NCI-H1436 treated with DMSO at 0.1 percent for 48 hours (cell line): ENCODE measurements at places on chromosomes 6 and 20.

- peak; percentile 49 for DNase-seq
Measured at GRCh38 chr6:151004383-151005024, 139.0 kb downstream of the MTHFD1L start.

DNA sequence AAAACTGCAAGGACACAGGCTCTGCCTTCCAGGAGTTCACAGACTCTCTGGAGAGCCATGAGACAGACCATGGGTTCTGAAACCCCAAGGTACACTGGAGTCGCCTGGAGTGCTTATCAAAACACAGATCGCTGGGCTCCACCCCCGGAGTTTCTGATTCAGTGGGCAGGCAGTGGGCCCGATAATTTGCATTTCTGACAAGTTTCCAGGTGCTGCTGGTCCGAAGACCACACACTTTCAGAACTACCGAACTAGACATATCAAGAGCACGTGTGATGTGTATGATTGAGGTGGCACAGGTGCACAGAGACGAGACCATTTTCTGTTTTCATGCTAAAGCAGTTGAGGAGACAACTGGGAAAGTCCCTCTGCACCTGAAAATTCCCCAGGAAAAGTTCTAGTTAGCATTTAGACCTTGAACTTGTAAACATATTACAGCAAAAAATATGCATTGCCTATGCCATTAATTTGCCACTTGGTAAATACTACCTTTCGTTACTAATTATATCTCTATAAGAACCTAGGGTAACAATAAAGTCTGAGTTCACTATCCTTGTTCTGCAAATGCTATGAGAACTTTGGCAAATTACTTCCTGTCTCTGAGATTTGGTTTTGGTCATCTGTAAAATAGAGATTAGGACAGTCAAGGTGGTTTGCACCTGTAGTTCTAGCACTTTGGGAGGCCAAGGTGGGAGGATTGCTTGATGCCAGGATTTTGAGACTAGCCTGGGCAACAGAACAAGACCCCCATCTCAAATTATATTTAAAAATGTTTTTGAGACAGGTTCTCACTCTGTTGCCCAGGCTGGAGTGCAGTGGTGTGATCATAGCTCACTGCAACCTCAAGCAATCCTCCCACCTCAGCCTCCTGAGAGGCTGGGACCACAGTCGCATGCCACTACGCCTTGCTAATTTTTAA, 14.3 kb upstream of the PIM1 start:
- DNase-seq = no peak

- DNase-seq = no peak
Measured at GRCh38 chr6:94713446-94713845, 863.9 kb upstream of the MANEA start.

DNA sequence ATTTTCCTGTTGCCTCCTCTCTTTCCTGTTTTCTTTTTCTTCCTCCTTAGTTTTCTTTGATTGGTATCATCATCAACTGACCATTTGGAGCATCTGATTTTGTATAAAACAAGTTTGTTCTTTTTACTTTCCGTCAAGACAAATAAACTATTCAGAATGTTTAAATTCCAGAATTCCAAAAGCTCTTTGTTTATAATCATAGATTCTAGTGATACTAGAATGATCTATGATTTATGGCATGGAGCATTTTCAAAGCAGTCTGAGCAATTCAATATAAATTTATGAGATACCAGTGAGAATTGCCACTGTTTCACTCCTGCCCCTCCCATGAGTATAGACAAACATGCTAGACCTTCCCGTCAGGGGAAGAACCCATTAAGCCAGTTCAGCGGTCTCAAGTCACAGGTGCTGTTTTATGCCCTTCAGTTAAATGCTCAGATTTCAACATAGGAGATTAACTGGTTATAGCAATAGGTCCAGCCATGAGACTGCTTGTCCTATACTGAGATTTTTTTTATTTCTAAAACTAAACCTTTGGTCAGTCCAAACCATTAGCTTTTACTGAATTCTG, 60.7 kb downstream of the GRIK2 start:
- no peak for DNase-seq

GRCh38 chr20:6506906-6507305, 260.6 kb upstream of the BMP2 start:
- no peak for DNase-seq

DNA sequence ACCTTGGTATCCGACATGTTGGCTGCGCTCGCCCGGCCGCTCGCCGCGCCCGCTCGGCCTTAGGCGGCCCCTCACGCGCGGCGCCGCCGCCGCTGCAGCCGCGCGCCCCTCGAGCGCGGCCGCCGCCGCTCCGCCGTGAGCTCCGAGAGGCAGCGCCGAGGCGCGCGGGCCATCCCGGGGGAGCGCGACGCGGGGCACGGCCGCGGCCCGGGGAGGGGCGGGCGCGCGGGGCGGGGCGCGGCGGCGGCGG, at the start of gene KIF13A:
Gene KIF13A (minus strand): TSS at position 189 of the 250 bp plus-strand sequence. CDS start 172 bp downstream, at position 17.
- no peak for DNase-seq

- no peak for DNase-seq
Measured at GRCh38 chr20:38406476-38406875, 28.7 kb downstream of the SNHG17 start.

- DNase-seq = no peak
Measured at GRCh38 chr6:90578894-90579549, 7.8 kb downstream of the MAP3K7 start.

GRCh38 chr6:126267626-126268025, 72.3 kb upstream of the CENPW start:
- DNase-seq = no peak

DNA sequence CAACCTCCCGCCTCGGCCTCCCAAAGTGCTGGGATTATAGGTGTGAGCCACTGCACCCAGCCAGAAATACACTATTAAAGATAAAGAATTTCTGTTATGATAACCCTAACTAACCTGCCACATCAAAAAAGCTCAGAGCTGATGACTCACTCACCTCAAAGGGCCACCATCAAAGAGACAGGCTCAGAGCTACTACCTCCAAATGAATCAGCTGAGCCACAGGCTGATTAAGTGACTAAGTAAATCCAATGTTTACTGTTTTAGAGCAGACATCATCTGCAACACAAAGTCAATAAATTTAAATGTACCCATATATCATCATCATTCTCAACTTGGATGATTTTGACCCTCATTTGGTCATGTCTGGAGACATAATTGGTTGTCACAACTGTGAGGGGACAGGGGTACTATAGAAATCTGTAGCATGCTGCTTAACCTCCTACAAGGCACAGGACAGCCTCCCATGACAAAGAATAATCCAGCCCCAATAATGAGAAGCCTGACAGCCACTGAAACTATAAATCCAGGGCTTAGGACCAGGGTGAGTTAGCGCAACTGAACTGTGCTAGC, 106.5 kb downstream of the ATP9A start:
- DNase-seq = no peak

- no peak for DNase-seq
Measured at GRCh38 chr6:22053391-22053997, 243.3 kb downstream of the PRL start.

DNA sequence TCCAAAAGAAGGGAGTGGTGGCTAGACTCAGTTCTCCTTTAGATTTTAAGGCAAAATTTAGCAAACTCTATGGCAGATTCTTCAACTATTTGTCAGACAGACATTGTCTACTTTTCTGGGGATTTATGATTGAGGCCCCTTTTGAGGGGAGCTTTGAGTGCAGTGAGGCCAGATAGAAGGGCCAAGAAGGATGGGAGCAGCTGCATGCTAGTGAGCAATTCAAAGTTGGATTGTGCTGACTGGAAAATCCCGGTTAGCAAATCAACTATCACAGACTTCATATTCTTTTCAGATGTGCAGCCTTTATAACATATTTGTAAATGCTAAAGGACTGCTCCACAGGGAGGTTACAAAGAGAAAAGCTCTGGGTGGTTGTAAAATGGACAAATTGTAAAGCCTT, 35.0 kb upstream of the ESR1 start:
- no peak for DNase-seq

DNA sequence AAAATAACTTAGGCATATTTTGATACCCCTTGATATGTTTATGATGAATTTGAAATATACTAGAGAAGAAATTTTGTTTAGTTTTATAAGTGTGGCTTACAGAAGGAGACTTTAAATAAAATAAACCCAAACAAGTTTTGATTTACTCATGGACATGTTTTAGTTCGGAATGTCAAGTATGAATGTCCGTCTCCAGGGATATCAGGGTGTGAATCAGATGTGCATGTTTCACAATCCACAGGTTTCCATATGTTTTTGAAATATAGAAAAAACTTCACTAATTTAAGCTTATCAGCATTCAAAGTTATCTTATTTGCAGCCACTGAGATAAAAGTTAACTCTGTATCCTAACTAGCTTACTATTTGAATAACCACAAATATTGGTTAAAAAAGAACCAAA, 51.5 kb downstream of the PLCB1 start:
- DNase-seq = no peak

- DNase-seq = no peak
Measured at GRCh38 chr6:148907573-148907972, 160.7 kb downstream of the UST start.
